ENCODE measurements at places on chromosomes 6 and 20.
A peak's percentile ranks its signal among the peaks of the same experiment; 100 is the strongest.

DNA sequence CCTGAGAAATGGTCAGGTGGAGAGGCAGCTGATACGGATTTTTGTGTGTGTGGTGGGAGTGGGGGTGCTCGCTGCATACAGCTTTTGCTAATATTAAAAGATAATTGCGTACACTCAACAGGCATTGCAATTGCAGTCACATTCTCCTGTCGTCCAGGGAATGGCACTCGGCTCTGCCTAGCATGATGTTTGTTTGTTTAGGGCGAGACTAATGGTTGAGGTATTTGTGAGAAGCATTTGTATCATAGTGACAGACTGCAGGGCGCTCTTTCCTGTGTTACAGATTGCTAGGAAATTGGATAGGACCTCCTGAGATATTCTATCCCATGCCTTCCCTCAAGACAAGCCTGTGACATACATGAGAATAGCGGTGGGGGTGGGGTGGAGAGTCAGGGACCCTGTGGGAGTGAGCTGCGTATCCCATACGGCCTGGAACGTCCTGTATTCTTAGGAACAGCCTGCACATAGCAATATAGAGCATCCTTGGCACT is 207.4 kb downstream of the SOX4 start:
- peak; percentile 93 for DNase-seq

DNA sequence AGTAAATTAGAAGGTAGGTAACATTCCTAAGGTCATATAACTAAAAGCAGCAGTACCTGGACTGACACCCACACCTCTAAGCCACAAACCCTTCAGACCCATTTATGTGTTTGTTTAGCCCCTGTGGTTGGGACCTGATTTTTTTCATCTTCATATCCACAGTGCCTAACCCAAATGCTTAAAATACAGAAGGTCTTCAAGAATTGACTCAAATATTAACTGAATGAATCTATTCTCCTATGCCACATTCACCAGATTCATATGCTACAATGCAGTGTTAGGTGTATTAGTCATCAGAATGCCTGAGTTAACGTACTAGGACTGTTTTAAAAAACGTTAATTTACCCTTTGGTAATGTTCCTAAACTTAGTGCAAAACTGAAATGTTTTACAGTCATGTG is 124.8 kb downstream of the AHI1 start:
- DNase-seq = peak; percentile 30

DNA sequence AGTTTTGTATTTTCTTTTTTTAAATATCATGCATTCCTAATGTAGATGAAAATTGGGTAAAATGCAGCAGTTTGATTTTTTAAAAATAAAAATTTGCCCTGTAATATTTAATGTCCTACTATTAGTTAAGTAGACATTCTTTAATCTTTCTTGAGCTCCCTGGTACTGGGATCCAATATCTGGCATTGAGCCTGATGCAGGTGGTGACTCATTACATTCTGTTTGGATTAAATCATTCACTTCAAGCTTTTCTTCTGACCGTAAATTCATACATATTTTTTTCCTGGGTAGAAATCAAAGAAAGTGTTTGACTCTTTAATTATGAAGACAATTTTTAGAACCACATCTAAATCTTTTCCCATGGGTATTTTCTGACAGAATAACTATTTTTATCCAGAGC is 768.8 kb upstream of the SLC35B3 start:
- DNase-seq = peak; percentile 83

DNA sequence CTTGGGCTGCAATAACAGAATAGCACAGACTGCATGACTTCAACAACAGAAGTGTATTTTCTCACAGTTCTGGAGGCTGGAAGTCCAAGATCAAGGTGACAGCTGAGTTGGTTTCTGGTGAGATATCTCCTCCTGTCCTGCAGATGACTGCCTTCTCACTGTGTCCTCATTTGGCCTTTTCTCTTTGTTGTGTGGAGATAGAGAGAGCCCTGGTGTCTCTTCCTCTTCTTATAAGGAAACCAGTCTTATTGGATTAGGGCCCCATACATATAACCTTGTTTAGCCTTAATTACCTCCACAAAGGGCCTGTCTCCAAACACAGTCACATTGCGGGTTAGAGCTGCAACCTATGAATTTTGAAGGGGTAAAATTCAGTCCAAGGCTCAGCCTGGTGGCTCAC is 57.0 kb upstream of the BMP6 start:
- no peak for DNase-seq

GRCh38 chr20:56278196-56278595 is 29.7 kb downstream of the MC3R start:
- DNase-seq = no peak

- peak; percentile 83 for DNase-seq
Observed at GRCh38 chr6:83215131-83216047, 22.2 kb downstream of the RWDD2A start.

DNA sequence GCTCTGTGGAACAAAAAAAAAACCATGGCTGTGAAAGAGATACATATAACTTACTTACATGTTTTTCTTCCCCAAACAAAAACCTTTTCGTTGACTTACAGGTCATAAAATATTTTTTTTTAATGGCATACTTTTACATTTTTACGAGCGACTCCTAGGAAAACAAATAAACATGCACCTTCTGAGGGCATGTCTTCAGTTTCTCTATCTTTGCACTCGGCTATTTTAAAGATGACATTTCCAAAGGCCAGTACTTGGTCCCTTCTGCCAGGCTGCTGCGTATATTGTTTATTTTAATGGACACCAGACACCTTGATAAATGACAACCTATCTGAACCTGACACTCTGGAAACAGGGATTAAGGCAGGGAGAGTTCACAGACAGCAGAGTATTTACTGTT is 49.4 kb downstream of the PIGU start:
- DNase-seq = no peak

GRCh38 chr6:150723857-150724256 is 124.2 kb downstream of the PLEKHG1 start:
- no peak for DNase-seq

DNA sequence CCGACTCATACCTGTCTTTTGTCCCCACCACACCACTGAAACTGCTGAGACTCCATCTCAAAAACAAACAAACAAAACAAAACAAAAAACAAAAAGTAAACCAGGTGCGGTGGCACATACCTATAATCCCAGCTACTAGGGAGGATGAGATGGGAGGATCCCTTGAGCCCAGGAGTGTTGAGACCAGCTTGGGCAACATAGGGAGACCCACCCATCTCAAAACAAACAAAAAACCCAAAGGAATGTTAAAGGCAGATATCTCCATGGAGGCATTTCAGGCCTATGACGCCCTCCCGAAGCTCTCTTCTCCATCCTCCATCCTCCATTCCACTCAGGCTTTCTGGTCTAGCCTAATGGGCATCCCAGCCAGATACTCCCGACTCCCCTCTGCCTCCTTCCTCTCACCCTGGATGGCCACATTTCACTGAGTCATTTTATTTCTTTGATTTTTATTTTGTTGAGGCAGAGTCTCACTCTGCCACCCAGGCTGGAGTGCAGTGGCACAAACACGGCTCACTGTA is 3.2 kb upstream of the SLC4A11 start:
- DNase-seq = no peak

DNA sequence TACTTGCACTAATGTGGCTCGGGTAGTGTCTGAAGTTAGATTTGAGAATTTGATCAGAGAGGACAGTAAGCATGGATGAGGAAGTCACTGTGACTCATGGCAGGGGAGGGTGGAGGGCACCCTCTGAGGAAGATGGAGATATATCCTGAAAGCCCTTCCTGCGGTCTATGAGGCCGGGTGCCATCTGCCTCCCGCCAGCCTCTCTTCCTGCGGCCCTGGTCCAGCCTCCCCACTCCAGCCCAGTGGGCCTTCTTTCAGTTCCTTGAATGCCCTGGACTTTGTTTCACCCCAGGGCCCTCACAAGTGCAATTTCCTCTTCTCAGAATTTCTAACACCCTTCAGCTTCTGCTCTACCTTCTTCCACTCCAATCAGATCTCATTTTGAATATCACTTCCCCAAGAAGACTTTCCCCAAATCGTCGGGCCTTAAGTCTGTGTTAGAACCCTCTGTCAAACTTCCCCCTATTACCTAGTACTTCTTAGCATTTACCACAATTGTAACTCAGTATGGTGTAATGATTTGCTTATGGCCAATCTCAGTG is 20.2 kb upstream of the TNFAIP3 start:
- DNase-seq = no peak

GRCh38 chr6:155256122-155256795 is 7.6 kb upstream of the CLDN20 start:
- no peak for DNase-seq

- peak; percentile 58 for DNase-seq
Observed at GRCh38 chr6:17167327-17167979, 65.6 kb downstream of the STMND1 start.

DNA sequence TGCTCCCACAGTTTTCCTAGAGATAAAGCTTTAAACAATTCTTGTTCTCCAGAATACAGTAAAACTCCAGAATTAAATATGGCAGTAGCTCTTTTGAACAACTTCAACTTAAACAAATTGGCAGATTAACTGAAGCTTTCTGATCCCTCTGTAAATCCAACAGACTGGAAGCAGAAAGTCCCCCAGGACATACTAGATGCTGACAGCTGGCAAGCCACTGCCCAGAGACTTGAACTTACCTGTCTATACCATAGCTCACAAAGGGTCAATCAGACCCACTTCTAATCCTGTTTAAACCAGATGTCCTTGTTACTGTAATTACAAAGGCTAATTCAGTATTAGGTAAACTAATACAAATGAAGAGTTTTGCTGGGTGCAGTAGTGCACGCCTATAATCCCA is 12.3 kb downstream of the GPLD1 start:
- DNase-seq = no peak

DNA sequence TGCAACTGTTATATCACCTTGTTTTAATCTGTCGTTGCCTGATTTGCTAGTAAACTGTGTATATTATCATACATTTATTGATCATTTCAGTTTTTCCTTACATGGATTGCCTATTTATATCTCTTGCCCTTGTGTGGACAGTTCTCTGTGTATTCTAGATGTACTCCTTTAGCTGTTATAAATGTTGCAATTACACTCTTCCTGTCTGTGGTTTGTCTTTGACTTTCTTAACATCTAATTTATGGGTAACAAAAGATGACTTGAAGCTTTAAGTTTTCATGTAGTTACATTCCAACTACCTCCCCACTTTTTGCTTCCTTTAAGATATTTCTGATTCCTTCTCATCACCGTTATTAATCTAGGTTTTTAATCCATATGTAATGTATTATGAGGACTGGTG is 22.6 kb downstream of the PLCB1 start:
- DNase-seq = no peak

GRCh38 chr6:163570579-163571231 is 156.2 kb downstream of the QKI start:
- no peak for DNase-seq

- DNase-seq = peak; percentile 26
Observed at GRCh38 chr20:13930281-13930680, 60.1 kb downstream of the SEL1L2 start.

DNA sequence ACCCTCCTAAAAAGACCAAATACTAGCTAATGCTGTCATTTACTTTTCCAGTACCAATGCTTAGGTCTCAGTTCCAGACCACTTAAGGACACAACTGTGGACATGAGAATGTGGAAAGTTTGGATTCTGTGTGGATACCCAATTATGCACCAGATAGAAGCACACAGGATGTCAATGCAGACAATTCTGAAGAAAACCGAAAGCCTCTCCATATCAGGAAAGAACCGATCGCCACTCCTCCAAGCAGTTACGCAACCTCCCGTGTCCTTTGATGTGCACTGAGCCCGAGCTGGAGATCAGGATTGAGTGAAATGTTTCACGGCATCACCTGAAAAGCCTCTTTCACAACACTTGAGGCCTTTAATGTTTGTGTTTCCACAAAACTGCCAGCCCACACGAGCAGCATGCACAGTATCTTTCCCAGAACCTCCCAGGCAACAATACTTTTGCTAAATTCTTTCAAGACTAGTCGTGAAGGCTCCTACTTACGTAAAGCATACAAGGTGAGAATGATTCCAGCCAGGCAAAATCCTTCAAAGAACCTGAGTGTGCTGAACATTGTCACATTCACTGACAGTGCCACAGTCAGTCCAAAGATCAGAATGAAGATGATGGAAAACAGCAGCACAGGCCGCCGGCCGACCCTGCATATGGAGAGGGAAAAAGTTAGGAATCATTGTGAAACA is 47.0 kb downstream of the SLC22A23 start:
- no peak for DNase-seq

GRCh38 chr20:51275181-51275580 is 252.3 kb upstream of the KCNG1 start:
- no peak for DNase-seq

- DNase-seq = no peak
Observed at GRCh38 chr6:29510746-29511300, 23.1 kb upstream of the MAS1L start.

GRCh38 chr6:46720401-46720800 is 14.8 kb downstream of the PLA2G7 start:
- no peak for DNase-seq

GRCh38 chr6:114403858-114404257 is 61.0 kb upstream of the HS3ST5 start:
- no peak for DNase-seq

DNA sequence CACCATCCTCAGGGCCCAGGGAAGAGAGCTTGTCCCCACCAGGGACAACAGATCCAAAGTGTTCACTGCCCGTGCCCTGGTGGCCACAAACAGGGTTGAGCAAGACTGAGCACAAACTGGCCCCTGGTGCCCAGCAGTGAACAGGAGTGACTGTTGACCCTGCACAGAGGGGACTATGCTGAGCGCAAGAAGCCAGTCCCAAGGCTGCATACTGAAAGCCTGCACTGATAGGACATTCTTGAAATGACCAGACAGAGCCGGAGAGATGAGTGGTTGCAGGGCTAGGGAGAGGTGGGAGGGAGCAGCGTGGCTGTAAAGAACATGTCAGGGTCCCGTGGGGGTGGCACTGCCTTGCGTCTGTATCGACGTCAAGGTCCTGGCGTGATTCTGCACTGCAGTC is 2.9 kb upstream of the FNDC11 start:
- DNase-seq = peak; percentile 8

DNA sequence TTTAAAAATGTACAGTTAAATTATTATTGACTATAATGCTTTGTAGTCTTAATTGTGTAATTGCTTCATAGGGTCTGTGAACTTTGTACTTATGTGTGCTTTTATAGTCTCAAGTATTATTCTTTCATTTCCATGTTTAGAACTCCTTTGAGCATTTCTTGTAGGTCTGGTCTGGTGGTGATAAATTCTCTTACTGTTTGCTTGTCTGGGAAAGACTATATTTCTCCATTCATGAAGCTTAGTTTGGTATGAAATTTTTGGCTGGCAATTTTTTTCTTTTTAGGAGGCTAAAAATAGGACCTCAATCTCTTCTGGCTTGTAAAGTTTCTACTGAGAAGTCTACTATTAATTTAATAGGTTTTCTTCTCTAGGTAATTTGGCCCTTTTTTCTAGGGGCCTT is 67.4 kb downstream of the CCDC170 start:
- DNase-seq = no peak

DNA sequence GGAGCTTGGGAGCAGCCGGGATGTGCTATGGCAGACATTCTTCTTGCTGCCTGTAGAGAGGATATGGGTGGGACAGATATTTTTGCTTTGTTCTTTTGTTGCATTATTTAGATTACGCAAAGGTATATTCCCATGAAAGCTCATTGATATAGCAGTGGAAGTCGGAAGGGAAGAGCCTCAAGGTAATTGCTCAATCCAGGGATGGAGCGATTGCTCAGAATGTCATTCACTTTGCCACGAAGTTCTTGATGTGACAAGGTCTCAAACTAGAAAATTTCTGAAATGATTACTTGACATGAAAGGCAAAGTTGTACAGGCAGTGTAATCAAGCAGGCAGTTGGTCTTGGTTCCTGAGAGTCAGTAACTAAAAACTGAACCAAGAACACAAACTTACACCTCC is 615.6 kb upstream of the CDH4 start:
- DNase-seq = no peak
